HAP-1 (cell line): ENCODE measurements at places on chromosomes 11 and 22.

GRCh38 chr11:1636291-1636950, 6.8 kb downstream of the KRTAP5-5 start:
- DNase-seq: no peak

- DNase-seq: no peak
These were observed 67.3 kb downstream of the MCHR1 start for GRCh38 chr22:40746428-40747220.

GRCh38 chr22:44956840-44957767, 52.7 kb downstream of the PHF21B start:
- no peak for DNase-seq

DNA sequence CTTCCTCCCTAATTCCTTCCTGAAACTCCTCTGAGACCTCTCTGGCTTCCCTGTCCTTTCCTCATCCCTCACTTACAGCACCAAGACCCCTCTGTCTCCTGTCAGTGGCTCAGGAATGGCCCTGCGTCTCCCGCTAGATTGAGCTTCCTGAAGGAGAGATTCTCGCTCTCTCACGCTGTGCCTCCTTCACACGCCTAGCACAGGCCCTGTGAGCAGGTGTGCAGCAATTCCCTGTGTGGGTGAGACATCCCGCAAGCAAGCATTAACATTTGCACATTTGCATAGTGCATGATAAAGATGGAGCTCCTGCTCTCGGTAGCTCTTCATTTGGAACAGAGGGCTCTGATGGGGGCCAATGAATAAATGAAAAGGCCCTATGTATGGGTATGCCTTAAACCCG, 159.8 kb downstream of the ADAMTS15 start:
- DNase-seq: no peak

- no peak for DNase-seq
These were observed 56.1 kb downstream of the SYN3 start for GRCh38 chr22:33002035-33002434.

GRCh38 chr11:17188675-17189074, 19.1 kb downstream of the PIK3C2A start:
- DNase-seq: no peak
